ENCODE measurements at places on chromosomes 2 and 18. TPM values are rescaled to one million over a fixed set of nuclear protein-coding genes. Genes with fewer than 3 reads are reported as not detected.

- peak; percentile 57 for DNase-seq
Measured at GRCh38 chr2:15636972-15637785, 45.5 kb downstream of the DDX1 start.

Gene PLB1
- 1.6 TPM for total RNA-seq

Gene STPG4
- total RNA-seq = not detected

DNA sequence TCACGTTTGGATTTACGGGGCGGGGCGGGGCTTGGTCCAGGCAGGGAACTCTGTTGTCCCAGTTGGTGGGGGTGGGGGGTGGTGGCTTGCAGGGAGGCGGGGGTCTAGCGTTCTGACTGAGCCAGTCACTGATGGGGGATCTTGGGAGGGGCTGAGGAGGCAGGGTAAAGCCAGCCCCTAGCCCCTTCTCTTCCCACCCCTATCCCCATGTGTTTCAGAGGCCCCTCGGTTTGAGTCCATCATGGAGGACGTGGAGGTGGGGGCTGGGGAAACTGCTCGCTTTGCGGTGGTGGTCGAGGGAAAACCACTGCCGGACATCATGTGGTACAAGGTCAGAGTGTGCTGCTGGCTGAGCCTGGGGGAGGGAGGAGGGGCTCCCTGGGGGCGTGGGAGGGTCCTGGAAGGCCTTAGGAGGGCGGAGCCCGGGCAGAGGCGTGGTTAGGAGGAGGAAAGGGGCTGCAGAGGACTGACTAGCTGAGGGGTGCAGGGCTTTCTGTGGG is 22.0 kb upstream of the GMPPA start:
- no peak for DNase-seq

- DNase-seq = no peak
Measured at GRCh38 chr2:208150956-208151355, 5.0 kb upstream of the CRYGB start.

- DNase-seq = peak; percentile 24
Measured at GRCh38 chr2:85221067-85221691, 88.0 kb downstream of the TCF7L1 start.

DNA sequence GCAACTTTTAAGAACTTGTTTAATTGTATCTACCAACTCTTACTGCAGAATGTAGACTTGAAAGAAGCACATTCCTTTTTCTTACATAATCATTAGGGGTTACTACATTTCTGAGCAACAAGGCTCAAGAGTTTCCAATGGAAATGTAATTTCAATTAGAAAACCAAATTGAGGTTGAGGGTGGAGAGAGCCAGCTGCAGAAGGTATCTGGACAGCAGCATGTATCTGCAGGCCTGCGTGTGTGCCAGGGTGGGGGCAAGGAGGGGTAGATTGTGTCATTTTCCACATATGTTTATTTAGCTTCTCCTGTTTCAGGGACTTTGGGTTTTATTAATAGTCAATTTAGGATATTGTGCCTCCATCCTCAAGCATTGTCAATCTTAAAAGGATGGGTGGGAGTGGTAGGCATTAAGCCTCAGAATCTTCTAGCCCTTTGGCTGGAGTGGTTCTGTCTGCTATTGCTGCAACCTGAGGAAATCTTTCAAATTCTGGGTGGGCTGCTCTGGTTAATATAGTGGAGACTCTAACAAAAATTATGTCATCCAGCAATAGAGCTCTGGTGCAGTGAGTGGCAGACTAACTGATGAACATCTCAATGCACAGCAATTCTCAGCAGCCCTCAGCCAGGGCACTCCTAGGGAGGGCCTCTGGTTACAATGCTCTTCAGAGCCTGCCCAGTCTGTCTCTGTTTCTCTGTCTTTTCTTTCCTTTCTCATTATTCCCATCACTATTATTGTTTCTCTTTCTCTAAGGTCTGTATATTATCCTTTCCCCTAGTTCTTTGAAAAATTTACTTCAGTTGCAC is 151.4 kb downstream of the RPIA start:
- DNase-seq = no peak

Gene DAW1
- total RNA-seq = 0.48 TPM

Gene DIPK1C
- not detected for total RNA-seq

GRCh38 chr2:182299632-182300031 is 127.2 kb downstream of the PDE1A start:
- DNase-seq = no peak

Gene SP100
- 129 TPM for total RNA-seq

GRCh38 chr2:68811364-68811763 is 59.8 kb downstream of the BMP10 start:
- peak; percentile 90 for DNase-seq

- DNase-seq = peak; percentile 100
Measured at GRCh38 chr2:47072018-47072691, 83.0 kb downstream of the STPG4 start.

DNA sequence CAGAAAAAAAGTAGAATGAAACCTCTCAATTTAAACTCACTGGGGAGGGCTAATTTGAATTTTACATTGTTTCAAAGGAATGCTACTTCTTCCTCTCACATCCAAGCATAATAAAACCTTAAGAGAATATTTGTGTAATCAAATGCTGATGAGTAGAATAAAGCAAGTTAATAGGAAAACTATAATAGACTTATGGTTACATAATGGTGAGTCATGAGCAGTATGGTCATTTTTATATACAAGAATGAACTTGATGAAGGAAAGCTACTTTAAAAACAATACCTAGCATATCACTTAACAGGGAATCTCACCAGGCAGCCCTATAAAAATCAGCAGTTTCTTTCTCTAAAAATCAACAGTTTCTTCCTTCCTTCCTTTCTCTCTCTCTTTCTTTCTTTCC is 80.3 kb downstream of the VSNL1 start:
- no peak for DNase-seq

Gene FAP
- total RNA-seq = 142 TPM

DNA sequence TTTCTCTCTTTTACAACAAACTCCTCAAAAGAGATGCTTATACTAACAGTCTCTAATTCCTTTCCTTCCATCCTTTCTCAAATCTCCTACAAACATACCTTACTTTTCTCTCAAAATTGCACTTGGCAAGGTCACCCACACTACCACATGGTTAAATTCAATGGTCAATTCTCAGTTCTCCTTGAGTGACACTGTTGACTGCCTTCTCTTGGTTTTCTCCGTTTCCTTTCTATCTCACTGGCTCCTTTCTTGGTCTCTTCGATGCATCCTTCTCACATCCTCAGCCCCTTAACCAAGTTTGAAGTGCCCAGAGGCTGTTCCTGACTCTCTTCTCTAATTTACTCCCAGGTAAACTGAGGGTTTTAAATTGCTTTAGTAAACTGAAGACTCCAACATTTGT is 12.5 kb downstream of the C1D start:
- DNase-seq = no peak

Gene CHST9
- total RNA-seq = not detected

Gene NR4A2
- total RNA-seq = 0.96 TPM

GRCh38 chr2:238985041-238985729 is 137.3 kb downstream of the TWIST2 start:
- DNase-seq = no peak

DNA sequence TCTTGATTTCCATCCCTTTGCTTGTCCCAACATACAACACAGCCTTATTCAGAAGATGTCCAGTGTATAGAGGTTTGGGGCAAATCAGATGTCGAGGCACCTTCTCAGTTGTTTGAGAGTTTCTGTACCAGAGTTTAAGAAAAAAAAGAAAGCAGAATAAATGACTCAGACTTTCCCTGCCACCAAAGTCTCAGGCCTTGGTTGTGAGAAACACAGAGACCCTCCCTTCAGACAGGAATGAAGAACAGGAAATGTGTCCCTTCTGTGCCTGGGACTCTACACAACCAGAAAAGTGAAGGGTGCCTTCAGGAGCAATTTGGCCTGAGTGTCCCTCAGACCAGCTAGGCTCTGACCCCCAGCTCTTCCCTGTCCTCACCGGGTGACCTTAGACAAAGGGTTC is 37.3 kb upstream of the REL start:
- DNase-seq = no peak

Gene CCDC178
- total RNA-seq = not detected

DNA sequence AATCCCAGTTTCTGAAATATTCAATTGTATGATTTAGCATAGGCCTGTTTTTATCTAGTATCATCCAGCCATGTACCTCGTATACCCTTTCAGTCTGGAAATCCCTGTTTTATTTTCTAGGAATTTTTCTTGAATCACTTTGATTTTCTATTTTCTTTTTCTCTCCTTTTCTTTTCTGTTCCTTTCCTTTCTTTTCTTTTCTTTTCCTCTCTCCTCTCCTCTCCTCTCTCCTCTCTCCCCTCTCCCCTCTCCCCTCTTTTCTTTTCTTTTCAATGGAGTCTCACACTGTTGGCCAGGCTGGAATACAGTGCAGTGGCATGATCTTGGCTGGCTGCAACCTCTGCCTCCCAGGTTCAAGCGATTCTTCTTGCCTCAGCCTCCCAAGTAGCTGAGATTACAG is 63.5 kb downstream of the SMCHD1 start:
- DNase-seq = no peak

- DNase-seq = no peak
Measured at GRCh38 chr2:3000968-3001367, 376.6 kb downstream of the EIPR1 start.

DNA sequence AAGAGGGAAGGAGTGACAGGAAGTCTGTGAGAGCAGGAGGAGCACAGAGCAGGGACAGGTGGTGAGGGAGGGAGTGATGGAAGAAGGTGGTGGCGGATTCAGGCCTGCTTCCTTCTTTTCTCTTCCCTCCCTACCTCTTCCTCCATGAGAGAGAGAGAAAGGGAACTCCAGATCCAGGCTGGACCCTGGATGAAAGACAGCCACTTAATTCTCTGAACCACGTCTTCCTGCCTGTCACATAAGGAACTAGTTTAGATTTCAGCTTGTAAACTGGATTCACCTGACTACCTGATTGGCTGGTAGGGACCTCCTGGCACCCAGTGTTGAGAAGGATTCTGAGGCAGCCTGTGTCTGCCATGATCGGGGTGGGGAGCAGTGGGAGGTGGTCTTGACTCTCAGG is 48.9 kb downstream of the PAX8 start:
- no peak for DNase-seq

Gene FOXD4L1
- total RNA-seq = 0.10 TPM

GRCh38 chr2:99793022-99793421 is 303.2 kb upstream of the REV1 start:
- no peak for DNase-seq

Gene TGFA
- total RNA-seq = 4.3 TPM

DNA sequence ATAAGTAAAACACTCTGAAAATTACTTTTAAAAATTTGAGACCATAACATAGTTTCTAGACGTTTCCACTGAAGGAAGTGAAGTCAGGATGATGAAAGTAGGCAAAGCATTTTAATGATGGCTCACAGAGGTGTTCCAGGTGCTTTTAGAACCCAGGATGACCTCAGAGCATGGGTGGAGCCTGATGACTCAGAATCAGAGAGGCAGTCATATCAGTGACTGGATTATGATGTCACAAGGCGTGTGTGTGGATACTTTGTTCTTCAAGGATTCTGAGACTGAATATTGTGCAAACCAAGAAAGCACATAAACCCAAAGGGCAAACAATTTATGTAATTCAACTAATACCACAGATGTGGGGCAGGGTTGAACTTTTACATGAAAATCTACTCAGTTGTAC is 208.0 kb upstream of the FBXO11 start:
- DNase-seq = peak; percentile 58

DNA sequence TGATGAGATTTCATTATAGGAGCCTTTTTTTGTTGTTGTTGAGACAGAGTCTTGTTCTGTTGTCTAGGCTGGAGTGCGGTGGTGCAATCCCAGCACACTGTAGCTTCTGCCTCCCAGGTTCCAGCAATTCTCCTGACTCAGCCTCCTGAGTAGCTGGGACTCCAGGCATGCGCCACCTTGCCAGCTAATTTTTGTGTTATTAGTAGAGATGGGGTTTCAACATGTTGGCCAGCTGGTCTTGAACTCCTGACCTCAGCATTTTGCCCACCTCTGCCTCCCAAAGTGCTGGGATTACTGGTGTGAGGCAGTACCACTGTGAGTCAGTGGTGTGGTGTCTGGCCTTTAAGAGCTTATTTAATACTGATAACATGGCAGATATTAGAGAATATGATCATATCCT is 60.1 kb downstream of the MOB4 start:
- DNase-seq = no peak

- no peak for DNase-seq
Measured at GRCh38 chr2:149387411-149387810, 57.0 kb downstream of the LYPD6 start.

DNA sequence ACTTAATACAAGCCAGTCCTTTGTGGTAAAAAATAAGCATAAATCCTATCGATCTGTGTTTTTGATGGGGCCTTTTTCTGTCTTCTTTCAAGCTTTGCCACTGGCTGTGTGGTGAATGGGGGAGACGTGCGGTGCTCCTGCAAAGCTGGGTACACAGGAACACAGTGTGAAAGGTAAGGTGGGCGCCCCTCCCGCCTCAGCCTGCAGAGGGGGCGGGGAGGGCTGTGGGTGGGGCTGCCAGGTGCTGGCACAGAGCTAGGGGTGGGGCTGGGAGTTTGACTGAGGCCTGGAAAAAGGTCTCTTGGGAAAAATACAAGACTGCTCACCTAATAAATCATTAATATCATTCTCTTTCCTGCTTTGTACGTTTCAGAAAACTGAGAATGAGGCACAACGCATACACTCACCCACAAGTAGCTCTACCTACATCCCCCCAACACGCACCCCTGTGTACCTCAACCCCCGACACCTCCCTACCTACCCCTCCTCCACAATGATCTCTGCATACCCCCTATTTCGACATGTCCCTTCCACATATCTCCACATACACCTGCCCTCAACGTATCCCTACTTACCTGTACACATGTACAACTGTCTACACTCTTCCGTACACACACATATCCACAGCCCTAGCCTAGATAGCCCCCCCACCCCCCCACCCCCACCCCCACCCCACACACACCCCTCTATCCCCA is 129.7 kb upstream of the TTC39C start:
- DNase-seq = no peak

Gene GREB1
- 0.78 TPM for total RNA-seq

Gene CELF4
- total RNA-seq = not detected

DNA sequence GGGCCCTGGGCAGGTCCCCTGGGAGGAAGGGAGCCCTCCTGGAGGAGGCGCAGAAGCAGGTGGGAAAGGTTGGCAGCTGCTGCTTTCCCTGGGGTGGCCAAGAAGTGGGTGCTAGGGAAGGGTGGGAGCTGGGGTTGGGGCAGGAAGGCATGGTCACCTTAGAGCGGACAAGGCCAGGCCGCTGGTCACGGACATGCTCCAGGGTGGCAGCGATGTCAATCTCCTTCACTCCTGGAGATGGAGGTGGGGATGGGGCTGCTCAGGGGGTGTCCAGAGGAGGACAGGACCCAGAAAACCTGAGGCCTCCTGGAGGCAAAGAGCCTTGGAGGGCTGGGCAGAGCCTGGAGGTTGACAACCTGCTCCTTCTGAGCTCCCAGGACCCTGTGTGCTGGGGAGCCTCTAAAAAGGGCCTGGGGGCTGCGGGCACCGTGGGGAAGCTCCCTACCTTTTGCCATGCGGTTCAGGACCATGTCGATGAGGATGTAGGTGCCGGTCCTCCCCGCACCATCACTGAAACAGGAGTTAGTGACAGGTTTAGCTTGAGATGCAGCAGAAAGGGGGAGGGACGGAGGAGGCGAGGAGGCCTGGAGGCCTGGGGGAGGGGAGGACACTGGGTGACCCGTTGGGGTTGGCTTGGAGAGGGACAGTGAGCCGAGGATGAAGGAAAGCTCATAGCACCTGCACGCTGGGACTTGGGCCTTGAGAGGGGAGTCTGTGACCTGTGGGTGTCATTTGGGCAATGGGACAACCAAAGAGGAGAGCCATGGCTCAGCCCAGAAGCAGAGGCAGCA is 11.4 kb downstream of the DNAJB2 start:
- no peak for DNase-seq

GRCh38 chr2:41644936-41645335 is 402.9 kb upstream of the PKDCC start:
- DNase-seq = no peak

All from RPMI7951 (cell line).